ENCODE measurements at places on chromosomes 3 and 15.

DNA sequence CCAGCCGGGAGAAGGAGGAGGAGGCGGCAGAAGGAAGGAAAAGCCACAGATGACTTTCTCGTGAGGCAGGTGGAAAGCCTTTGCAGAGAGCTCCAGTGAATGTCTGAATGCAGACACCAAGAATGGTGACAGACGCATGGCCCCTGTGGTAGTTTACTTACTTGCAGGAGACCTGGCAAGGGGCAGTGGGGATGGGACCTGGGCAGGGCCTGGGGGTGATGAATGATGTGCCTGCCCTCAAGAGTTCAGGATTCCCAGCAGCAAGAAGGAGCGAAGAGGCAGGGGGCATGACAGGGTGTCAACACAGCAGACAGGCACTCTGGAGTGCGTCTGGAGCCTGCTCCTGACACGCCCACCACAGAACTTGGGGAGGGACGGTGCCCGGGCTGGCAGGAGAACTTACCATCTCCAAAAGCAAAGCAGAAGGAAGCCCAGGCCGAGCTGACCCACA is 260.5 kb upstream of the LYSMD4 start:
- no peak for DNase-seq

DNA sequence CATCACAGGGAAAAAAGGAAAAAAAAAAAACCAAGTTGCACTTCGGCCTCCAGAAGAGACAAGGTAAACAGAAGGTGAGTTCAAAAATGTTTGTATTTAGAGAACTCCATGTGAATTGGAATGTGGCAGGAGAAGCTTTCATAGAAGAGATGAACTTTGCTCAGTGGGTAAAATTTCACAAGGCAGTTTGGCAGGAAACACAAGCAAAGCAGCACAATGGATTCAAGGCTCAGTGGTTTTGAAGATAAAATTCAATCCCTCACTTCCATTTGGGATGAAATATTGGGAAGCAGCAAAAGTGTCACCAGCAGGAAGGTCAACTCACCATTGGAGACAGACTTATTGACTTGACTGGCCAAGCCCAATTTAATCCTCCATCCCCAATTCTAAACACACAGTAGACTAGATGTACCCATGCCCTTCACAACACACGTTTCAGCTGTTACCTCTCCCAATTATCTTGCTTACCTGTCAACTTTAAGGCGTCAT is 256.7 kb upstream of the ICE2 start:
- no peak for DNase-seq

GRCh38 chr15:41851167-41851523 is 12.5 kb downstream of the PLA2G4B start:
- DNase-seq: no peak

- DNase-seq: no peak
Measured at GRCh38 chr3:32066686-32067085, 39.7 kb upstream of the GPD1L start.

GRCh38 chr3:188106887-188107830 is 46.8 kb upstream of the LPP start:
- DNase-seq: no peak

GRCh38 chr3:168248383-168249204 is 152.9 kb upstream of the GOLIM4 start:
- no peak for DNase-seq

- DNase-seq: no peak
Measured at GRCh38 chr15:59199626-59200465, 6.8 kb upstream of the LDHAL6B start.

DNA sequence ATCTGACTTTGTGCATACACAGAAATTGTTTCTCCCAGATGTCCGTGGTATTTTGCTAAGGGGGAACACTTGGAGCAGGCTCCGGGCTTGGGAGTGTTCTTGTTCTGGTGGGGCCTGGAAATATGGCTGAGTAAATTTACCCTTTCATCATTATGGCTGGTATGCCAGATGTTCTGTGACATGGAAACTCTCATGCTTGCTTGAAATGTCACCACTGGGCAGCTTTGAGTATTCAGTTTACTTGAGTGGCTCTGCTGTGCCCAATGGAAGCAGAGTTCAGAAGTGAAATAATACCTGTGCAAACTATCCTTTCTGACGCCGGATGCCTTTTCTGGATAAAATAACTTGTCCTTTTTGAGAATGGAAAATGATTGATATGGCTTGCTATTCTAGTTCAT is 283.6 kb upstream of the TPM1 start:
- DNase-seq: no peak

DNA sequence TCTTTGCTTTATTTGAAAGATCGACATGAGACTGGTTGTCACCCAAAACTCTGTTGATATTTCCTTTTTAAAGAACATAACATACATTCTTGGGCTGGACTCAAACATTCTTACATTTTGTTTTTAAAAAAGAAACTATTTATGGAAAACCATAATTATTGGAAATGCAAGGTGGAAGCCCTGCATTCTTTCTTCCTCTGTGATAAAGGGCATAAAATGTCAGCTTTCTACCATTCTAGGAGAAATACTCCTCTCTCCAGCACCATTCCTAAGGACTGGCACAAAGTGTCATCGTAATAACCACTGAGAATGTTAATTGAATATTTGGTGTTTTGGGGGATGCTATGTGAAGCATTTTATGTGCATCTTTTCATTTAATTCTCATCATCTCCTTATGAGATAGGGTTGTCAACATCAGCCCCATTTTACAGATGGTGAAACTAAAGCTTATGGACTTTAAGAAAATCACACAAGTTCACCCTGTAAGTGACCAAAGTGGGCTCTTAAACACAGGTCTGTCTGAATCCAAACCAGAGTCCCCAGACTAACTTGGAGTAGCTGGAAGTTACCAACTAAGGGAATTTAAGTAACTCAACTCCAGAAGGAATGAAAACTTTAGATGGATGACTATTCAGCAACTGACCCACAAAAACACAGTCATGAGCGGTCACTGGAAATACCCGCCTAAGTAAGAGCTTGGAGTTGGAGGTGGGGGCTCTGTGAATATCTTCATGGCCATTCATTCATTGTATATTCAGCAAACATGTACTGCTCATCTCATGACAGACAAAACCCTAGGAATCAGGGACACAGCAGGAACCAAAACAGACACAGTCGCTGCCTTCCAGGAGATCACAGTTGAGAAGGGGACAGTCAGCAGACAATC is 45.9 kb upstream of the LMCD1 start:
- no peak for DNase-seq

DNA sequence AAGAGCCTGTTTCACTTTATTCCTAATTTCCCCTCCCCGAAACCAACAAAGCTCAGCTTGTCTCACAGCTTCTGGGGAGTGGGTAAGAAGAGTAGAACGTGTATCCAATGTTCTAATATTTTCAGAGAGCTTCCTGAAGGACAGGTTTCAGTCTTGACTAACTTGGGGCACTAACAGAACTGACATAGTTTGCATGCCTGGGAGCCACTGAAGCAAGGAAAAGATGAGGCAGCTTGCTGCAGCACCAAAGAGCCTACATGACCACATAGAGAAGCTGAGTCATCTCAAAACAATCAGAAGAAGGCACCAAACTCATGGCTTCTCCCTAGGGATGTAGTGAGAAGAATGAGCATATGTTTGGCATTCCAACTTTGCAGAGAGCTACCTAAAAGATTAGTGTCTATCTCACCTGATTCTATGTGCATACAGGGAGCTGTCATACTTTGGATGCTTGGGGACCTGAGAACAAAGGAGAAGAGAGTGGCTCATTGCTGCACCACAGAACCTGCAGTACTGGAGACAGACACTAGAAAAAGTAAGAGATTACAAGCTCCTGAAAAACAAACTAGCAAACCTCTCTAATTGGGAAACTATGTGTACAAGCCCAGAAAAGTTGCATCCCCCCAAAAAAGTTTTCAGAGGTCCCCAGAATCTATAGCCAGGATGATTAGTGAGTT is 86.9 kb downstream of the DCLK3 start:
- DNase-seq: no peak

DNA sequence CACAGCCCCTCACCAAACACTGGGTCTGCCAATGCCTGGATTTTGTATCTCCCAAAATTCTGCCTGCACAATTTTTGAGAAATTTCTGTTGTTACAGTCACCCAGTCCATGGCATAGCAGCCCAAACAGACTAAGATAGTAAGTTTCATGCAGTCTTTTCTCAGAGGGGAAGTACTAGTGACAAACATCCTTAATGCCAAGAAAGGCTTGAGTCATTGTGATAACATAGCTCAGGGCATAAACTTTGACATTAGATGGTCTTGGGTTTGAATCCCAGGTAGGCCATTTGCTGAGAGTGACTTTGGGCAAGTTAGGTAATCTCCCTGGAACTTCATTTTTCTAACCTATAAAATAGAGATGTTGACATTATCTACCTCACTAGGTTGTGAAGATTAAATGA is 36.1 kb upstream of the PFN2 start:
- DNase-seq: no peak

GRCh38 chr15:73965094-73965757 is 26.9 kb downstream of the STOML1 start:
- DNase-seq: no peak

DNA sequence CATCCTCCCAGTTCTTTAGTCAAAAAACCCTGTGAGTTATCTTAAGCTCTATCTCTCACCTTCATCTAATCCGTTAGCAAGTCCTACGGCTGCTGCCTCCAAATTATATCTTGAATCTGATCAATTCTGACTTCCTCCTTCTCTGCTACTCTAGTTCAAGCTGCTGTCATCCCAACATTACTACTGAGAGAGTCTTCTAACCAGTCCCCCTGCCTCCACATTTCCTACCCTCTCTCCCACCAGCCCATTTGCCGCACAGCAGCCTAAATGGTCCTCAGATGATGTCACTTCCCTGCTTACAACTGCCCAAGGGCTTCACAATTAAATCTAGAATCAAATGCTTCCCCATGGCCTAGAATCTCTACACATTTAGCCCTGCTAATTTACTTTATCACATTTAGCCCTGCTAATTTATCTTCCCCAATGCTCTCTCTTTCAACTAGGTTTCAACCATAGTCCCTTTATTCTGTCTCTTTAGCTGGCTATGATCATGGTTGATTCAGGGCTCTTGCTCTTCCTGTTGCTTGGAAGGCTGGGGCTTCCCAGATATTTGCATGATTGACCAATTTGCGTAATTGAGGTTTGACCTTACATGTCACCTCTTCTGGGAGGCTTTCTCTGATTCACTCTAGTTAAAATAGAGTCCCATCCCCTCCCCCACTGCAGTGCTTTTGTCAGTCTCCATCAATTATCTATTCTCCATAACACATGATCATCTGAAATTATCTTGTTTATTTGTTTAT is 11.0 kb upstream of the ARL14 start:
- peak; percentile 71 for DNase-seq

- DNase-seq: no peak
Measured at GRCh38 chr15:56683908-56684307, 49.4 kb downstream of the ZNF280D start.

DNA sequence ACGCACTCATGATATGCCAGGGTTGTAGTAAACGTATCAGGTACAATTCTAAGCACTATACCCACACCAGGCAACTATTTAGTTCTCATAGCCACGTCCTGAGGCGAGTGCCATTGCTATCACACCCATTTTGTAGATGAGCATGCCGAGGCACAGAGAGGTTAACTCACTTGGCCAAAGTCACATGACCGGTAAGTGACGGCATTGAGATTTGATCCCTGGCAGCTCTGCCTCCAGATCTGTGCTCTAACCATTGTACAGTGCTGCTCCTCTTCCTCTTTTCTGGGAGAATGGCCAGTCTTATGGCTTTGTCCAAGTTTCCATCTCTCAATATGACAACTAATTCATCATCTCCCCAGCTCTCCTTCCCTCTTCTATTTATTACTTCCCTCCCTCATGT is 18.9 kb upstream of the ATP2B2 start:
- no peak for DNase-seq

DNA sequence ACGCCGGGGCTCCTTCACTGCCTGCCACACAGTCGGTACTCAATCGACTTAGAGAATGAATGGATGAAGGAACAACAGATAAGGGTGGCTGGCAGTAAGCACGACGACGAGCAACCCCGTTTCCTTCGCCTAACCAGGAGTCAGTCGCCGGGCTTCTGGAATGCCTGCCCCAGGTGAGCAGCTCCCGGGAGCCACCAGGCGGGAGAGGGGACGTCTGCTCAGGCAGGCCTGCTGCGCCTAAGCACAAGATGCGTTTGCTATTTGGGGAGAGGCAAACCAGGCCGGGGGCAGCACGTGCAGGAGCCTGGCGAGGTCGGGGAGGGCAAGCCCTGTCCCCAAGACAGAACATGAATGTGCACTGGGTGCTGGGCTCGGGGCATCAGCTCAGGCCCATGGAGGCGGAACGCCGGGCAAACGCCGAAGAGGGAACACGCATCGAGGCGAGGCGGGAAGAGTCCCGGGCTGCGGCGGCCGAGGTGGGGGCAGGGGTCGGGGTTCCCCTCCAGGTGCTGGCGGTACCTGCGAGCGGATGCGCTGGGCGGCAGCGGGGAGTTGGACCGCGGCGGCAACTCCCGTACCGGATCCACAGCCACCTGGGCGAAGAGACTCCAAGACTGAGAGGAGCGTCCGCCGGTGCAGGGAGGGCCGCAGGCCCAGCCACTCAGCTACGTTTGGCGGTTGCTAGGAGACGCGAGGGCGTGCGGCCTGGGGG is at the start of gene CFAP92:
Gene CFAP92, minus strand, starts transcription at position 616 of the 712 bp plus-strand sequence. CDS start 772 bp downstream, outside the sequence.
- DNase-seq: peak; percentile 82

DNA sequence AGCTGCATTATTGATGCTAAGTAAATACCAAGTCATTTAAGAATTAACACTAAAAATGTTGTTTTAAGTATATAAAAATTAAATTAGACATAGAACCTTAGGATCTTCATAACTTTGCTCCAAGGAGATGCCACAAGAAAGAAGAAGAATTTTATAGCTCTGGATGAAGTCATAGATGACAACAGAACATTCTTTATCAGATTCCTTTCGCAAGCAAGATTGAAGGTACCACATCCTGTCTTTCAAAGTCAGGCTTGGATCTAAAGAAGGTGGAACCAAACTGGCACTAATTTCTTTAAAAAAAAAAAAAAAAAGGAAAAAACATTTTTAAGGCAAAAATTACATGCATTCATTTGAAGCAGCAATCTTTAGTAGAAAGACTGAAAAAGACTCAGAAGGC is 62.5 kb downstream of the POLQ start:
- DNase-seq: no peak

DNA sequence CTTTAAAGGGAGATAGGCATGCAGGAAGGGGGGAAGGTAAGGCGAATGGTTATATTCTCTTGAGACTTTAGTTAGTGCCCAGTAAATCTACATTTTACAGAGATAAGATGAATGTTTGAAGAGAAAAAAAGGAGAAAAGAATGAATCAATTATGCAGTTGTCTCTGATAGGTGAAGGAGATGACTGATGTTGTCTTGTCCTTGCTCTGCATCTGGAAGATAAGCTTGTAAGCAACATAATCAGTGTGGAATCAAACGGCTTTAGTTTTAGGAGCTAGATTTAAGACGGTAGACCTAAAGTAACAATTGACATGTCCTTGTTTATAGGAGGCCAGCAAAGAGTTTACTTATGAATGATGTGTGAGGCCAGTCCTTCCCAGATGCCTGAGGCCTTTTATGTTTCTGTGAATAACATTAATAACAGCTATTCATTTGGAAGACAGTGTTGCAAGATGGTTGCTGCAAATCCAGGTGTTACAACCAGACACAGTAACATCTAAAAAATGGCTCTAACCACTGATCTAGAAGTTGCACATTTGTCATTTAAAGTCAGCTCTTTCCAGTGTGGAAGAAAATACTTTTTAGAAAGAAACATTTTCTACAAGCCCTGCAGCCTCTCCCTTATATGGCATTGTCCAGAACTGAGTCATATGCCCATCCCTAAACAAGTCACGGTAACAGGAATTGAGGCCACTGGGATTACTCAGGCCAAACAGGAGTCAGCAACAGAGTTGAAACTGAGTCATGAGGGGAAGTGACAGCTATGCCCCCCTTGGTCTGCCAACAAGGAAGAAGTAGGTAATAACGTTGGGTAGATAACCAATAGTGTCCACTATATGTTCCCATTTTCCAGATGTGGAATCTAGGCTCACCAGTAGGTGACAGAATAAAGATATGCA is 77.5 kb upstream of the FBN1 start:
- no peak for DNase-seq

Data from NCI-H526 (cell line).